Stimulated activated CD4-positive, alpha-beta T cell treated with anti-CD3 and anti-CD28 coated beads, TNF-alpha, amount 100 ng/mL, for 4 hours (primary cell): ENCODE measurements at places on chromosomes 3 and 15.

DNA sequence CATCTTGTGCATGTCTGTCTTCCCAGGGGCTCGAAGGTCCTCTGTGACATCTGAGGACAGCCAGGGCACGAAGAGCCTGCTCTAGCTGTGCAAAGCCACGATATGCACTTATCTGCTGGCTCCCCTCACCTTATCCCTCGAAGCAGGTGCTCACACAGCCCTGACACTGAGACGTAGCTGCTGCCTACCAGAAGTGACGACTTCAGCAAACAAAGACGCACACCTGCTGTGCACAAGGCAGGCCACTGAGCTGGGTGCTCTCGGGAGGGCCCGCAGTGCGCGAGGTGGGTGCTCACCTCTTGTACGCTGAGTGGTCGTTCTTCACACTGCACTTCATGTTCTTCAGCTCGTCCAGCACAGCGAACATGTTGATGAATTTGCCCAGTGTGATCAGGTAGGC lies 37.3 kb downstream of the CYFIP1 start:
- no peak for DNase-seq

DNA sequence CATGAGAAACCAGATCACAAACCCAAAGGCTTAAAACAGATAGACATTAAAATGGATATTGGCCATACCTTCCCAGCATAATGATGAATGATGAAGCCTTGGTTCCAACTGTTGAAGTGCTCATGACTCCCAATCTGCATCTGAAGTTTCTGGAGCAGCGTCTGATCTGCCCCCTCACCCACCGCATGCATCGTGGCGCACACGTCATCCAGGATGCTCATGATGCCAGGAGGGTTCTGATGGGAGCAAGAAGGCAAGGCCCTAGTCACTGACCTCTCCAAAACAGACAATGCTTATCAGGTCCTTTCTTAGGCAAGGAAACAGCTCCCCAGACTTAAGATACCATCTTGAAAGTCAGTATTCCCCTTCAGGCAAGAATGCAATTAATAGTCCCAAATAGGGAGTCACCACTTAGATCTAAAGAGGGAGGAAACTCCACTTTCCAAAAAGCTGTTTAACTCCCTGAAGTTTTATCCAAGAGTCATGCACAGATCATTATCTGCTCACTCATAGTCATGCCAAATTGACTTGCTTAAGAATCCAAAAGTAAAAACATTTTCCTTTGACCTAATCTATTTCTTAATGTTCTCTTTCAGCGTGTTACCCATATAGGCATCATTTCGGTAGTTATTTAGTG lies 2.1 kb downstream of the LDHAL6B start:
- DNase-seq = no peak

GRCh38 chr15:56816781-56817180 lies 83.5 kb upstream of the ZNF280D start:
- DNase-seq = no peak

GRCh38 chr3:194900854-194901522 lies 215.3 kb downstream of the FAM43A start:
- no peak for DNase-seq

- DNase-seq = no peak
Observed at GRCh38 chr15:77034695-77035489, 36.0 kb downstream of the TSPAN3 start.

- no peak for DNase-seq
Observed at GRCh38 chr3:193962986-193963685, 172.8 kb upstream of the HES1 start.

GRCh38 chr15:30650012-30650929 lies 24.3 kb downstream of the ARHGAP11B start:
- no peak for DNase-seq

DNA sequence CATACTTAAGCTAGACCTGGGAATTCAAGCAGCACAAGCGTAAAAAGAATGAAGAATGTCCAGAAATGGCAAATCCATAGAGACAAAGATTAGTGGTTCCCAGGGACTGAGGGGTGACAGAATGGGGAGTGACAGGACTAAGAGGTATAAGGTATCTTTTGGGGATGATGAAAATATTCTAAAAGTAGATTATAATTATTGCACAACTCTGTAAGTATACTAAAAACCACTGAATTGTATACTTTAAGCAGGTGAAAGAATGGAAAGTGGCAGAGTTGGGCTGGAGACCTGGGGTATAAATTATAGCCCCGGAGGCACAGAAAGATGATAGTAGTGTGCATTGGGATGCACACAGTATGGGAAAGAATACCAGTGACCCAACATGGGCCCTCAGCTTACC lies 5.6 kb downstream of the BRK1 start:
- no peak for DNase-seq

DNA sequence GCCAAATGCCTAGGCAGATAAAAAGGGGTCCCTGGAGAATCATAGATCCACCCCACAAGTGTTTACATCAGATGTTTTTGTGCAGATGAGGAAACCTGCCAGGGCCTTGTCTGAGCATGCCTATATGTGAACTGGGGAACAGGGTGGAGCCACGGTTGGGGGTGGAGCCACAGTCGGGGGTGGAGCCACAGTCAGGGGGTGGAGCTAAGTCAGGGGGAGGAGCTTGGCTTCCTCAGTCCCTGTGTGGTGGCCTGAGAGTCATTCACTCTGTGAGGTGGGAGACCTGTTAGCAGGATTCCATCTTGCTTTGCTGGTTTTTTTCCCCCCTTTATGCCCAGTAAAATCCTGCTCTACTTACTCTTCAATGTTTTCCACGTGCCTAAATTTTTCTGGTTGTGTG lies 57.8 kb upstream of the TGFBR2 start:
- no peak for DNase-seq

- DNase-seq = no peak
Observed at GRCh38 chr3:140570602-140571001, 107.3 kb upstream of the TRIM42 start.

- DNase-seq = no peak
Observed at GRCh38 chr3:50924638-50925037, 249.9 kb downstream of the DOCK3 start.

DNA sequence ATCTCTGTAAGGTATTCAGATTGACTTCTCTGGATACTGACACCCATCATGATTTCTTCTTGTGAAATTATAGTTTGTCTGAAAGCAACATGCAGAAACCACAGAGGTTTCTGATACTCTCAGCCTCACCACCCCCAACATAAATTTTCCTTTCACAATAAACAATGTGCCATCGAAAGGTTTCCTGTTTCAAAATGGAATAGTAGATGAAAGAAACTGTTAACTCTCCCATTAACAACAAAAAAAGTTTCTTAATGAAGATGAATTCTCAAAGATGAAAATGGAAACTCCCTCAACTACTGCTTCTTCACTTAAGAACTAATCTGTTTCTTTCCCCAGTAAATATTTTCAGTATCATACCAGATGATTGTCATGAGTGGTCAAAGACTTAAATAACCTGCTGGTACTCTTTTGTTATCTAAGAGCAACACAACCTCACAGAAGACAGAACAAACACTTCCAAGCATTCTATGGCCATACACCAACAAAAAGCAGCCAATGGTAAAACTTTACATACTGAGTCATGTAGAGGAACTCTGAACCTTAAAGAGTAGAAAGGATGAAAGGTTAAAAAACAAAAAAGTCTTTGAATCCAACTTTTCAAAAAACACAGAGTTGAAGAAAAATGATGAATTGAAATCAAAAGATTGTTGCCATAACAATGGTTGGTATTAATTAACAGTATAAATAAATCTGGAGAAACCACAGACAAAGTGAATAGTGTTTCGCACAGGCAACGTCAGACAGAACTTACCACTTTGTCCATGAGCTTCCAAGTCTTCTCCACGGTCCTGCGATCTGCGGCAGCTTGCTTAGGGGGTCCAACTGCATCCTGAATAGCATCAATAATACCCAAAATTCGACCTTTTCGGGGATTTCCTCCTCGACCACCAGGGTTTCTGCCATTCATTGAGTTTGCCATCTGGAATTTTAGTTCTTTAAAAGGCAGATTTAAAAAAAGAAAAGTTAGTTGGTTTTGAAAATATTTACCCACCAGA lies 1.9 kb downstream of the CBLB start:
- no peak for DNase-seq

GRCh38 chr15:39202641-39203040 lies 378.2 kb upstream of the THBS1 start:
- DNase-seq = no peak

GRCh38 chr3:120595788-120596115 lies 384 bp upstream of the NDUFB4 start:
- no peak for DNase-seq

- no peak for DNase-seq
Observed at GRCh38 chr3:175433026-175433674, 574.0 kb downstream of the NAALADL2 start.

- DNase-seq = no peak
Observed at GRCh38 chr3:183064475-183064874, 34.8 kb downstream of the MCCC1 start.

DNA sequence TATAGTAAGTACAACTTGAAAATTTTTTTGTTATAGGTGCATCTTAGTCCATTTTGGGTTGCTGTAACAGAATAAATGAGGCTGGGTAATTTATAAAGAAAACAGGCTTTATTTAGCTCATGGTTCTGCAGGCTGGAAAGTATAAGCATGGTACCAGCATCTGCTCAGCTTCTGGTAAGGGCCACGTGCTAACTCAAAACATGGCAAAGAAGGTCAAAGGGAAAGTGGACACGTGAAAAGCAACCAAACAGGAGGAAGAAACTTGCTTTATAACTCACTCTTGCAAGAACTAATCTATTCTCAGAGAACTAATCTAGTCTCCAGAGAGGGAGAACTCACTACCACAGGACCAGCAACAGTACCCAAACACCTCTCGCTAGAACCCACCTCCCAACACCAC lies 9.1 kb downstream of the HDGFL3 start:
- DNase-seq = no peak

DNA sequence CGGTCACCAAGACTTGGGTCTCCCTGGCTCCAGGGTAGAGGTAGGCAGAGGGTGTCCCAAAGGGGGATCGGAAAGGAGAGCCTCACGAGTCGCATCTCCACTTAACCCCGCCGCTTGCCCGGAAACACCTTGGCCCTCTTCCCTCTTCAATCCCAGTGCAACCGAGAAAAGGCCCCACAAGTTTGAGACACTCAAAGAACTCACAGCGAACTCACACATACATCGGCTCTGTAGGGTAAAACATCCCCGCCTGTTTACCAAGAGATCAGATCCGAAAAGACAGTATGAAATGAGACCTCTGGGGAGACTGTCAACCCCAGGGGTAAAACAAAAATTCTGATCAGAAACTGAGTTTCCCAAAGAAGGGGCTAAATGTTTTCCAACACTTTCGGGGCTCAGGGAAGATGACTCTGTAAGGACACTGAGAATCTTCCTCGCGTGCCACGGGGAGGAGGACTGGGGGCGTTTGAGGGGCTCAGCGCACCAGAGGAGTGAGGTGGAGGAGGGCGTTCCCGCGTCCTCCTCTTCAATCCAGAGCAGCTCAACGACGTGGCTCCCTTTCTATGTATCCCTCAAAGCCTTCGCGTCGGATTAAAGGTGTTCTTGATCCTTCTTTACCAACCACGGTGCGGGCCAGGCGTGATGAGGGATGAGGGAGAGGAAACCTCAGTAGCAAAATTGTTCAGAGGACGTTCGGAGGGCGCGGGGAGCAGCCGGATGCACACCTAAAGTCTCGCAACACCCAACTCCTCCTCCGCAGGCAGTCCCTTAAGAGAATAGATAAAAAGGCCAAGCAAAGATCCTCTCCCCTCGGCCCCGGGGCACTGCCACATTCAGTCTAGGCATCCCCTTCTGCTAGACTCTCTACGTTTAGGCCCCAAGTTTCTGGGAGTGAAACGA lies 3.7 kb downstream of the WNT5A start:
- no peak for DNase-seq

GRCh38 chr3:64224826-64225610 lies at the start of gene PRICKLE2:
TSS of gene PRICKLE2 (minus strand) at chr3:64225466. CDS start at chr3:64198927, 26,539 bp downstream.
- DNase-seq = no peak

GRCh38 chr3:196554205-196554604 lies 14.1 kb downstream of the WDR53 start:
- DNase-seq = no peak

DNA sequence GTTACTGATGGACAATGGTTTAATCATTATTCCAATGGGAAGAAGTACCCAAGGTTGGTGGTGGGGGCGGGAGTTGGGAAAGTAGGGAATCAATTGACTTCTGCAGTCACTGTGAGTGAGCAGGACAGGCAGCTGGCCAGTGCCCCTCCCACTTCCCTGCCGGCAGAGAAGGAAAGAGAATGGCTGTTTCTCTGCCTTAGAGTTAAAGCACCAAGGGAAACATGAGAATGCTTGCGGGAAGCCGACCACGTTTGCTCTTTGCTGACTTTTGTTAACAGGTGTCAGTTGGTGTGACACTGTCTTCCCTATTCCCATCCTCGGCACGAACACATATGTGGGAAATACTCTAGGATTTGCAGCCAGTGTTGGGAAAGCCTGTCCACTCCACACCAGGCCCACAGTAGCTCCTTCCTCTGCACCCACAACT lies 33.5 kb upstream of the MFSD1 start:
- no peak for DNase-seq

DNA sequence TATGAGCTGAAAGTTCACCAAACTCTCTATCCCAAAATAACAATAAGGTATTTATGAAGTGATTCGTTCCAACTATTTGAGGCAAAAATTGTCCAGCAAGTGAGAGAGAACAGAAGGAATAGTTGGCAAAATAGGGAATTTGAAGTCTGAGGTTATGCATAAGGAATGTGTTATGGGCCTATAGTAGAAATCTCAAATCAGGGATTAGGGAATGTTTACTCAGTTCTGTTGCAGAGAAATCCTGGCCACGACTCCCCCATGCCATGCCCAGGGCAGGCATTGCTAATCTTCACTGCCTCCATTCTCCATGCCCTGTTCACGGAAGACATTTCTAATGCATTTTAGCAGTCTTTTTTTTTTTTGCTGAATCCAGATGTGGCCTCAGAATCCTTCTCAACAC lies 58.6 kb downstream of the FLNB start:
- DNase-seq = no peak

GRCh38 chr15:99130314-99130713 lies 25.4 kb downstream of the SYNM start:
- no peak for DNase-seq

DNA sequence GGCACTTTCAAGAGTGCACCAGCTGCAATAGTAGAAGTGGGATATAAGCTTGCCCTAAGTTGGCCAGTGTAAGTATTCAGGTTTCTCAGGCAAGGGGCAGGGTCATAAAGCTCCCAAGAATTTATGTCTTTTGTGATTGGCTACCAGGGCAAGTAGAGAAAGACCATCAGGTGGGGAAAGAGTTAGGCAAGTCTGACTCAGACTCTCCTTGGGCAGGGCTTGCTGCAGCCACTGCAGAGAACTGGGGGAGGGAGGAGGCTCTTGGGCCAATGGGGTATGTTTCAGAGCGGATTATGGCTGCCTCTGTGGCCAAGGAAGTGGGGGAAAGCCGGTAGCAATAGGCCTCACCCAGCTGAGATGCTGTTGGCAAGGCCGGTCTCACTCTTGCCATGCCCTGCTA lies 44.6 kb upstream of the SLC25A36 start:
- DNase-seq = no peak

DNA sequence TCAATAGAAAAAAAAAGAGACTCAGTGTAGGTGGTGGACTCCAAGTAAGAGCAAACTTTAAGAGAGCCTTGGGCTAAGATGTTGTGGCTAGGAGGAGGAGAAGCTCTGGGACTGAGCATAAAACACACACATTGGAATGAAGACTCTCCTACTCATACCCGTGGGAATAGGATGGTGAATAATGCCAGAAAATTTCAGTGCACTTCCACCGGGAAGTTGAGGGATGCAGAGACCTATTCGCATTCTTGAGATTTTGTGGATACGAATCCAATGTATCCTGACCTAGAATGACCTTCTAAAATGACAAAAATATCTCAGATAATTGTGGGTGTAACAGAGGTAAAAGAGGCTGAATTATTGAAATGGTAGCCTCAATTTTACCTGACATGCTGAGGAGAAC lies 388.7 kb upstream of the SGO1 start:
- DNase-seq = no peak

- no peak for DNase-seq
Observed at GRCh38 chr3:183265834-183266417, 12.9 kb downstream of the B3GNT5 start.
